ENCODE measurements at places on chromosomes 3 and 15. TPM values are rescaled to one million over a fixed set of nuclear protein-coding genes. Genes with fewer than 3 reads are reported as not detected.

GRCh38 chr3:50617911-50618481 is 1.0 kb downstream of the MAPKAPK3 start:
- no peak for DNase-seq

GRCh38 chr15:72319360-72319984 is 485 bp downstream of the CELF6 start:
- peak; percentile 32 for DNase-seq

DNA sequence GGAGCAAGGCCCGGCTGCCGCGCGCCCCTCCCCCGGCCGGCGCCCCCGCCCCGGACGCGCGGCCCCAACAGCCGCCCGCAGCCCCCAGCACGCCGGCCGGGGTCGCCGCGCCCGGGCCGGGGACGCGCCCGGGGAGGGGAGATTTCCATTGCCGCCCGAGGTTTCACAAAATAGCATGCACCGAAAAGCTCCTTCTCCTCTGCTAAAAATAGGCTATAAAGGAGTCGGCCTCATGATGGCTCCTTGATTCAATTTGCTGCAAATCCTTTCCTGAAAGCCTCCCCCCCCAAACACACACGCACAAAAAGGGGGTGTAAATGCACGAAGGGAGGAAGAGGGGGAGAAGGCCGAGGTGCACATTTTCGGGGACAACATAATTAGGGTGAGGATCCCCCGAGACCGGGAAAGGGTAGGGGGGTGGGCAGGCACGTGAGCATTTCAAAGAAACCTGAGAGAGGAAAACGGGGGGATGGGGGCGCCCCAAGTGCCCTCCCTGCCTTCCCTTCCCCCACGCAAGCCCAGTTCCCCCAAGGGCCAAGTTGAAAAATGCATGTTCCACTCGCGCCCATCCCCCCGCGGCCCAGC is 734 bp downstream of the TBL1XR1 start:
- DNase-seq: peak; percentile 57

- DNase-seq: no peak
Measured at GRCh38 chr3:48470286-48470685, 23.7 kb downstream of the ATRIP start.

DNA sequence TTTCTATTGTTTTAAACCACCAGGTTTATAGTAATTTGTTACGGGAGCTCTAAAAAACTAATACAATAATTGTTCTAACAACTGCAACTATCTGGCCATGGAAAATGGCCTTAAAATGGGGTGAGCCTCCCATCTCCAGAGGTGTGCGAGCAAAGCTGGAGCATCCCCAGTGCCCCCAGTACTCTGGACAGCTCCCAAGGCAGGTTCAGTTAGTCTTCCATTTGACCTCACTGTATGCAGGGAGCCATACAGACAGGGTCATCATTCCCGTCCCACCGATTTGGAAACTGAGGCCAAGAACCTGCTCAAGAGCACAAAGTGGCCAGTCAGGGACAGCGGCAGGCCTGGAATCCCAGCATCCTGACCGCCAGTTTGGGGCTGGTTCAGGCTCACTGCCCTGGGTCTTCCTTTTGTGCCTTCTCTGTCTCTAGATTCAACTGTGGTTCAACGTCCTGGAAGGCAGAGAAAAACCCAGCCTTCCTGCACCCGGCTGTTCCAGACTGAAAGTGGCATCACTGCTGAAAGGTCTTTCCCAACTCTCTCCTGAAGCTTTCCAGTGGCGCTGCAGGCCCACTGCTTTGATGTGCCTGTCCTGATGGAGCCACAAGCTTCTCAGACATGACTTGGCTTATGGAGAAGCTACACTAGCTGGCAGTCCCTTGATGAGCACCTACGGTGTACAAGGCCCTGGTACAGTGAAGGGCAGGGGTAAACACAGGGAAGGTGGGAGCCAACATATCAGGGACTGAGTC is 76.6 kb upstream of the LINGO1 start:
- no peak for DNase-seq

DNA sequence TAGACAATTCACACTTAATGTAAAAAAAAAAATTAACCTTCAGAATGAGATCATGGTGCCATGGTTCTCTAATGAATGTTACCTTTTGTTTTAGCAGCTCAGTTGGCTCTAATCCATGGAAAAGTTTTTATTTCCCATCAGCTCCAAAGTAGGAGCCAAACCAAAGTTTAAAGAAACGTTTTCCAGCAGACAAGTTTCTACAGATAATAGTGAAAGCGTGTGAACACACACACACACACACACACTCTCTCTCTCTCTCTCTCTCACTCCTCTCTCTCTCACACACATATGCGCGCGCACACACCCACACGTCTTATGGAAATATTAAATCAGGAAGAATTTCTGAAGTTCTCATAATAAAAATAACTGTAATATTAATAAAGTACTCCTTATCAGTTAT is 46.9 kb downstream of the MBNL1 start:
- DNase-seq: no peak

DNA sequence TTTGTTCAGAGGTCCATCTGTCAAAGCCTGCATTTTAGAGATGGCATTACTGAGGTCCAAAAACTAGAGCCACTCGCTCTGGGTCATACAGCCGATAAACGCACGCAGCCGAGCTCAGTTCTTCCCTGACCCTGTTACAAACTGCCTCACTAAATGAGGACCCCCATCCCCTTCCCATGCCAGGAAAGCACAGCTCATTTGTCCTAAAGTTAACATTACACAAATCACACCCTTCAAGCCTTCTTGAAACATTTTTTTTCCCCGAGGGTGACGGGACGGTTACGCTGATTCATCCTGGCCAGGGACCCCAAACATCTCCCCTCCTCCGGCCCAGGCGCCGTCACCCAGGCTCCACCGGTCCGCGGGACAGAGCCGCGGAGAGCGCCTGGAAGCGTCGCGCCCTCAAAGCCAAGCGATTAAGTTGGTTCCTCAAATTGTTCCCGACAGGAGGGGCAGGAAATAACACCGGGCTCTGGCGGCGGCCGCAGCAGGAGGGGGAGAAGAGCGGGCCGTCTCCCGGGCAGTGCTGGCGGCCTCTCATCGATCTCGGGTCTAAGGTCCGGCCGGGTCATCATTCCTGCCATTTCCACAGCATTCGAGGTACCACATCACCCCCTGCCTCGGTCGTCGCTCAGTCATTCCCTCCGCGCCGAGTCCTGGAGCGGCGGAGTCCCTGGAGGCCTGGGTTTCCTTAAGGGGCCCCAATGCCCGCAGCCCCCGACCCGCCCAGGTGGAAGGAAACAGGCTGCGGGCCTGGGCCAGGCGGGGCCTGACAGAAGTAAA is 619 bp upstream of the CMTM8 start:
- no peak for DNase-seq

Gene U2SURP
- 61.7 TPM for total RNA-seq

GRCh38 chr3:62183969-62184368 is 189.4 kb downstream of the FEZF2 start:
- DNase-seq: no peak

Gene MYO5C
- 0.06 TPM for total RNA-seq

GRCh38 chr15:90580541-90580940 is 50.8 kb downstream of the CRTC3 start:
- no peak for DNase-seq

Data from H4 (cell line).